NCI-H524 treated with DMSO at 0.1 percent for 48 hours (cell line): ENCODE measurements at places on chromosomes 2 and 18.
A peak's percentile ranks its signal among the peaks of the same experiment; 100 is the strongest.

GRCh38 chr2:23446916-23447315, 61.9 kb downstream of the KLHL29 start:
- no peak for DNase-seq

DNA sequence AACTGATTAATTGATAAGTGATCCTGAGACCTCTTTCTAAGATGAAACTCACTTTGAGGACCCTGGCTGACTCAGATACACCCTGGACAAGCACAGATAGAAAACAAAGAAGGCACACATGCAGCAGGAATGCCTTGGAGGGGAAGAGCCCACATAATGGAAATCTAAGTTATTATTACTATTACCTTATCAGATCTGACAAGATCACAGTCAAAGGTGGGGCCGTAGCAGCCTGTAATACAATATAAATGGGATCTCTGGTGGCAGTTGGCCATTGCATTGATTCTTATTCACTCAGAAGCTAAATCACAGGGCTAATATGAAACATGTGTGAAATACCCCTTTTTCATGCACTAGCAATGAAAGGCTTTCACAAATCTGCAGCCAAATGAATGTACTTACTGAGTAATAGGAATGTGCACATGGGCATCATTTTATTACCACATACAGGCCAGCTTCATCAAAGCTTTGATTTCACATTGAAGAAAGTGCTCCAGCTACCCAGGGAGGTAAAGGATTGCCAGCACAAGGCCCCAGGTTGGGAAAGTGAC, 84.0 kb downstream of the ZBTB7C start:
- DNase-seq: no peak

GRCh38 chr2:9057939-9058761, 54.7 kb upstream of the MBOAT2 start:
- DNase-seq: no peak

DNA sequence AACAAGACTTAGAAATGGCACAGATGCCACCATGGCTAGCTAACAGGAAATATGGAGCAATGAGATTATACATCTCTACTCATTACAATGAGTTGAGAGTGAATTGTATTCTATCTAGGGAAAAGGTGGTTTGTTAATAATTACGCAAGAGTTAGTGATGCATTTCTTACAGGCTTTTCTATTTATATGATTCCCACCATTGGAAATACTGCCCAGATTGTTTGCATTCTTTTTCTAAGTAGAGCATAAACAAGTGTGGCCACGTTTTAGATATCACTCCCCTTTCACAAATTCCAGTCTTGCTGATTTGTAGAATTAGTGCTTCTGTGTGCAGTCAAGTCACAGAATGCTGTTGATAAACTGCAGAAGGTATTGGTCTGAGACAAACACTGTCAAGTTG, 56.6 kb downstream of the ZNF804A start:
- no peak for DNase-seq

- DNase-seq: no peak
Measured at GRCh38 chr2:171669121-171669520, 18.1 kb upstream of the DYNC1I2 start.

GRCh38 chr18:77098538-77099174, 33.9 kb downstream of the MBP start:
- DNase-seq: no peak

GRCh38 chr18:75252136-75252535, 41.5 kb downstream of the TSHZ1 start:
- no peak for DNase-seq

DNA sequence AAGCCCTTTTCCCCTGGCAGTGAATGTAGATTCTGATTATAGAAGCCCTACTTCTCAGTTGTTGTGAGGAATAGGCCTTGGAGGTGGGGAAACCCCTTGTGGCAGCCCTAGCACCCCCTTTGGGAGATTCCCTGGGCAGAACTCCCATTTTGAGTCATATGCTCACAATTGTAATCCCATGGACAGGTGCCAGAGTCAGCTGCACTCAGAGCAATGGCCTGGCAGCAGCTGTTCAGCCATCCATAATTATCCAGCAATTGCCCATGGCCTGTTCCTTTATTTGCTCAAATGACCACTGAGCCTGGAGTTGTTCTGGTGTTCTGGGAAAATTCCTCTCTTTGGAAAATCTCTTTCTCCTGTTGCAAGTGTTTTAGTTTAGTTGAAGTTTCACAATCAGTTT, 71.7 kb downstream of the PTRHD1 start:
- peak; percentile 71 for DNase-seq

- no peak for DNase-seq
Measured at GRCh38 chr18:38475686-38476085, 910.1 kb upstream of the CELF4 start.

DNA sequence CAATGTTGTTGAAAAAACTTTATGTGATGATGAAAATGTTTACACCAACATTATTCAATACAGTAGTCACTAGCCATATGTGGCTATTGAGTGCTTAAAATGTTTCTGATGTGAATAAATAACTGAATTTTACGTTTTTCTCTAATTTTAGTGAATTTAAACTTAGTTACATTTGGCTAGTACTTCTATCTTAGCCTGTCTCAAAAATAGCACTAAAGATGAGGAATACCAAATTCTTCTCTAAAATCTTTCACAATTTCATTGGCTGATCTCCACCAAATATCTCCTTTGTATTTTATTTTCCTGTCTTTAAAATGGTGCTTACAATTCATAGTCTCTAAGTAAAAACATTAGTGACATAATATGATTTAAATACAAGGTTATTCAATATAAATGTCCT, 83.7 kb upstream of the RND3 start:
- no peak for DNase-seq

DNA sequence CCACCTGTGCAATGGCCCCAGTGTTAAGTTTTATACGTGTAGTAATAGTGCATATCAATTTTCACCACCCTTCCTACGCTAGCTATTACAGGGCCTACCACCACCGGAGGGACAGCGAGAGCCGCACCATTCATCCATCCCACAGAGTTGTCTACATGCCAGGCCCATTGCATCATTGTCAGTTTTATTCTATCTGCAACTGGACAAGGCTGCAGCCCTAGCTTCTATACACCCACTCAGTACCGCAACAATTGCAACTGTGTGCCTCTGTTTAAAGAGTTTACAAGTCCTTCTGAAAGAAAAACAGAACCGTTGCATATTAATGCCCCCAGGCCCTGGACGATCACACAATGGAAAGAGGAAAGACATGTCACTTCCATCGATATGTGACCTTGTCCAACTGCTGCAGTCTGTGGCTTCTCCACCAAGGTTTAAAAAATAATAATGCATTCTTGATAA, 58.6 kb downstream of the ZEB2 start:
- no peak for DNase-seq

GRCh38 chr2:212994976-212995375, 156.4 kb downstream of the IKZF2 start:
- DNase-seq: no peak

DNA sequence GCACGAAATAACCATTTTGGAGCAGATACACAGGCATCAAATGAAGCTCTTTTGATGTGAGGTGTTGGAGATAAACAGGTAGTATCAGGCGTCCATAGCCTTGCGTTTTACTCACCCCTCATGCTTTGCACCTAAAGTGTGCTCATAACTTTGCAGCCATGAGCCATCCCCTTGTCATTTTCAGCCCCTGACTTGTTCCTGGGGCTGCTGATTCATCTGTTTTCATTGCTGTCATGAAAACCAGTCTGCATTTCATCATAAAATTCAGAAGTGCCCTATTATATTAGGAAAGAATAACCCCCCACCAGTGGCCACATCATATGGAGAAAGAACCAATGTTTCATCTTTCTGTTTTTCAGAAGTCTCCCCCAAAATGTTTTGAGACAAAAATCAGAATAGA, 329.7 kb upstream of the NRP2 start:
- DNase-seq: no peak

GRCh38 chr2:212732860-212733259, 194.3 kb upstream of the ERBB4 start:
- no peak for DNase-seq

DNA sequence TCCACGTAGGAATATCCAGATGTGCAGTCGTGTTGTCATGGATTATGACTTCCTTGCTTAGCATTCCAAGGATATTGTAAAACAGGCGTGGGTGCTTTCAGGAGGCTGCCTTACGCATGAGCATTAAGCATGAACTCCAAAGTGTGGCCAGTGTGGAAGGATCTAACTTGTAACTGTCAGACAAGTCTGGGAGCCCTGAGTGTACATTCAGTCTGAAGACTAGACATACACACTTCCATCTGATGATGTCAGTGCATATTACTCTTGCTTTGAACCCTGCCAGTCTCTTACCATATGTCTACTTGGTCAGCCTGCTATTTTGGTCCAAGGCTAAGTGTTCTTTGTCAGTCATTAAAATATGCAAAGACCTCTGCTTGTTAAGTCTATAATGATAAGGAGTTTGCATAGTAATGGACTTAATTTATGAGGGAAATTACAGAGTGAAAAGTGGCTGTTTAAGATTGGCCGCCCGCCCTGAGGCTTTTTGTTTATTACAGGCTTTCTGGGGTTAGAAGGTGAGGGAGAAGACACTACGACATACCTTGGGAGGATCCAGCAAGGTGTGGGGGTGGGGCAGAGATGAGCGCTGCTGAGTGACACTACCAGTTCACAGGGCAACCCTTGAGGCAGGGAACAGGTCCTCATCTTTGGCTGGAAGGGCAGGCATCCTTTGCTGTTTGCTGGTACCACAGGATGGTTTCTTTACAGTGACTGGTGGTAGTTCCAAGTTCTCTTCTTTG, 48.3 kb downstream of the CABLES1 start:
- DNase-seq: no peak

GRCh38 chr2:94871226-94872087, at the start of gene TEKT4:
Gene TEKT4 (plus strand): TSS chr2:94871430. CDS start chr2:94871580, 150 bp downstream.
- no peak for DNase-seq
